Fibroblast of skin of left quadriceps (primary cell): ENCODE measurements at places on chromosomes 4 and X.

GRCh38 chr4:70945452-70946055 lies 43.4 kb downstream of the MOB1B start:
- DNase-seq: no peak

DNA sequence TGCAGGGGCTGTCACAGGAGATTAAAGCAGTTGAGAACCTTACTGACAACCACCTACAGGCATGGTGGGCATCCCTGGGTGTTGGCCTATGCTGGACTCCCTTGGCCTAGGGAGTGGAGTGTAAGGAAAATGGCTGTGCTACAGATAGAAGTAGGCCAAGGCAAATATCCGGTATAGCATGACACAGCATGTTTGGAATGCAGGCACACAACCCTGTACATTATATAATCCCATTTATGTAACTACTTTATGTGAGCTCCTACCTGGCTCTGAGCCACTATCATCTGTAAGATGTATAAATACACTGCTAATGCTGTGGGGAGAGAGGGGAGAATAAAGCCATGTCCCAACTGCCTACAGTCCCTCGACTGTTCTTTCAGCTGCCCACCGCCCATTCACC lies 38.7 kb upstream of the KCTD8 start:
- DNase-seq: no peak

DNA sequence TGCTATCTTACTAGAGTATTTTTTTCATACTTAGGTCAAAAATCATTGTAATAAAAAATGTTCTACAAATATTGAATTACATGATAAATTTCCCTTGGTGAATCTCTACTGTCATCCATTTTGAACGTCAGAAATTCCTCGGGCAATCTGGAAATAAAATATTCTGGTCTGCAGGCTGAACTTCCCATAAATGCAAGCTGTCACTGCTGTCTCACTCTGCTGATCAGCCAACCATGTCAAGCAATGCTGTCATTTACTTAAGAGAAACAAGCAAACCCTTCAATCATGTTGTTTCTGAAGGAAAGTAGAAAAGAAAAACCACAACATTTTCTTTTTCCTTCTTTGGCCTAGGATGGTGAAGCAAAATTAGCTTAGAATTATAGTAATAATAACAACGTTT lies 514.2 kb upstream of the GALNT7 start:
- no peak for DNase-seq

DNA sequence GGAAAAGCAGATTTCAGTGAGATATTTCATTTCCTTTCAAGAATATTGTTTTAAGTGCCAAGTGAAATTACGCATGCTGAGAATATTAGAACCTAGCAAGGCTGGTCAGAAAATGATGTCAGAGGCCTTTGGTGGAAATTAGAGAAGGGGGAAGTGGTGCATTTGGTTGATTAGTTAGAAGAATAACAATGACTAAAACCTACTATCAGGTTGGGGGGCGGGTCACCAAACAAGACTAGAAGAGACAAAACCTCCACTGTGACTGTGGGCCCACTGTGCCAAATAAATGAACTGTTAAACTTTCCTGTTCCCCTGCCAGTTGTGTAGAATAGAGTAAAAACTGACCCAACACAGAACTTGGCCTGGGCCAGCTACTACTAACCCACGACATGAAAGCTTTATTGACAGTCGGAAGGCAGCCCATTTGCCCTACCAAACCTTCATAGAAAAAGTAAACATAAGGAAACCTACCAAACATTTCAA lies 2.9 kb downstream of the RAPGEF2 start:
- no peak for DNase-seq

DNA sequence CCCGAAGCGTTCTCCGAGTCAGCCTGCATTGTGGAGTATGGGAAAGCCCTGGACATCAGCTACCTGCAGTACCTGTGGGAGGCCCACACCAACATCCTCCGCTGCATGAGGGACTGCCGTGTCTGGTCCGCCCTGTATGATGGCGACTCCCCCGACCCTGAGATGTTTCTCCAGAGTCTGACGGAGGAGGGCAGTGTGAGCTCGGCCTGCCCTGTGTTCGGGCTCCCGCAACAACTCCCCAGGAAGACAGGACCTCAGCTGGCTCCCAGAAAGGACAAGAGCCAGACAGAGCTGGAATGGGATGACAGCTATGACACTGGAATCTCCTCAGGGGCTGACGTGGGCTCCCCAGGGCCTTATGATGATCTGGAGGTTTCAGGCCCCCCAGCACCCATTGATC lies 111.3 kb downstream of the GATB start:
- no peak for DNase-seq

DNA sequence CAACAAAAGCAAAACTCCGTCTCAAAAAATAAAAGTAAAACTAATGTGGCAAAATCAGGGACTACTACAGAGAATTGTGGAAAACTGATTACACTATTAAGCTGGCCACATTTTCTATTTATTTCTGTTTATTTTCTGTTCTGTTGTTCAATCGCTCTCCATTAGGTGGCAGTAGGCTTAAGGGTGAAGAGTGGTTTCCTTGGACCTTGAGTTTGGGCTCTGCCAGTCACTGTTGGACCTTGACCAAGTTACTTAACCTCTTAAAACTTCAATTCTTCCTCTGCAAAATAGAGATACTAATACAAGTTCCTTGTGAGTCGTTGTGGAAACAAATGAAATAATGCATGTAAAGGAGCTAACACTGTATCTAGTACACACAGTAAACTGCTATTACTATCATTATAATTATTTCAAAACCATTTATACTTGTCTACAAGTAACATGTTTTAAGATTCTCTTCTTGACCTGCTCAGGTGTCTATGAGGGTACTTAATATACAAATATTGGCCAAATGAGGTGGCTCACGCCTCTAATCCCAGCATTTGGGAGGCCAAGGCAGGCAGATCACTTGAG lies 15.2 kb downstream of the HSD17B11 start:
- DNase-seq: peak; percentile 51

DNA sequence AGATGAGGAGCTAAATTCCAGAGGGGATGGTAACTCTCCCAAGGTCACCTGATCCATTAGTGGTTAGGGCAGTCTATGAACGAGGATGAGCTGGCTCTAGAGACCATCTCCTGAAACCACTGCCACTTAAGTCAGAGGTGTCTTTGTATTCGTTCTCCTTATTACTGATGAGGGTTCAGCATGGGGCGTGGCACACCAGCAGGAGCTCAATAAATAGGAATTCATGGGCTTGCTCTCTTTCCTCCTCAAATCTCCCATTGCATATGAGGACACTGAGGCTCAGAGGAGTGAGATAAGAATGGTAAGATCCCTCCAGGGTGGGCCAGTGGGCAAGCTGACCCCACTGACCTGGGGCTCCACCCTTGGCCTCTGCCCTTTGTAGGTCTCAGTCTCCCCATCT lies 1.7 kb upstream of the GATA1 start:
- no peak for DNase-seq

DNA sequence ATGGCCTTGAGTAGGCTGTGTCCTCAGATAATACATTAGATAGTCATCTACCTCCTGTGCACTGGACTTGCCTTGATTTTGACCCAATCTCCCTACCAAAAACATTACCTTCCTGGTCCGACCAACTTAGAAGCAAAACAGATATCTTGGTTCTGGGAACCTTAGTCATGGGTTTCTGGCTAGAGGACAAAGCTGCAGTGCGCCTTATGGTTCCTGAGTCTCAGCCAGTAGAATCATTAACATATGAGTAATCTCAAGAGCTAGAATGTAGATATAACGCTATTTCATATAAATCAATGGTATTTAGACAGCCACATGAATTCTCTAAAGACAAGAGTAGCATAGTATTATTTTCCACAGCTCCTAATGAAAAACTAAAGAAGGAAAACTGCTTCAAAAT lies 83.1 kb downstream of the GRIA3 start:
- peak; percentile 40 for DNase-seq

DNA sequence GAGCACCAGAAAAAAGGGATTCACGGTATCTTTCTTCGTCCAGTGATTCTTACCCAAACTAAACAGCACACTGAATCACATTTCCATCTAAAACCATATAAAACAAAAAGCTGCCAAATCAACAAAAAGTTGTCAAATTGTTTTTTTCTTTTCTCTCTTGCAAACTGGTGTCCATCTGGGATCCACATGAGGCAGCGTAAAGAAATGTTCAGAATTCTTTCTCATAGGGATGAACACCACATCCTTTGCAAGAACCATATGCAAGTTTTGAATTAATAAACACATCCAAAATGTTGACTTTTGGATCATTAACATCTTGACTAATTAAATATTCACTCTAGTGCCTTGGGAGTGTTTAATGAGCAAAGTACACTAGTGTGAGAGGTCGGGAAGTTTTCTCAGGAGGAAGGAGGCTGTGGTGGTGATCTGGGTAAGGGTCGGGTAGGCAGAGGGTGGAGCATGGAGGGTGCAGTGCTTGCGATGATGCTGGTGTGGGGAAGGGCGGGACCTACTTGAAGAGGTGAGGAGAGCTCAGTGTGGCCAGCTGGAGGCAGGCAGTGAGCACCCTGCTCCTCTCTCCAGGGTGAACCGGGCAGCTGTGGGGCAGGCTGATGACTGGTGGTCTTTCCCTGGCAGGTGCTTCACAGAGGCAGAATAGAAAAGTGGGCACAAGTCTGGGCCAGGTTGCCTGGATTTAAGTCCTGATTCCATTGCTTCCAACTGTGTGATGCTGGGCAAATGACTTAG lies 72.8 kb downstream of the NSUN7 start:
- DNase-seq: no peak

GRCh38 chr4:6701371-6701770 lies 7.7 kb downstream of the S100P start:
- DNase-seq: no peak

- DNase-seq: no peak
Measured at GRCh38 chr4:113760094-113760794, 1.3 kb downstream of the CAMK2D start.

GRCh38 chr4:175720067-175720466 lies 92.0 kb downstream of the GPM6A start:
- no peak for DNase-seq

DNA sequence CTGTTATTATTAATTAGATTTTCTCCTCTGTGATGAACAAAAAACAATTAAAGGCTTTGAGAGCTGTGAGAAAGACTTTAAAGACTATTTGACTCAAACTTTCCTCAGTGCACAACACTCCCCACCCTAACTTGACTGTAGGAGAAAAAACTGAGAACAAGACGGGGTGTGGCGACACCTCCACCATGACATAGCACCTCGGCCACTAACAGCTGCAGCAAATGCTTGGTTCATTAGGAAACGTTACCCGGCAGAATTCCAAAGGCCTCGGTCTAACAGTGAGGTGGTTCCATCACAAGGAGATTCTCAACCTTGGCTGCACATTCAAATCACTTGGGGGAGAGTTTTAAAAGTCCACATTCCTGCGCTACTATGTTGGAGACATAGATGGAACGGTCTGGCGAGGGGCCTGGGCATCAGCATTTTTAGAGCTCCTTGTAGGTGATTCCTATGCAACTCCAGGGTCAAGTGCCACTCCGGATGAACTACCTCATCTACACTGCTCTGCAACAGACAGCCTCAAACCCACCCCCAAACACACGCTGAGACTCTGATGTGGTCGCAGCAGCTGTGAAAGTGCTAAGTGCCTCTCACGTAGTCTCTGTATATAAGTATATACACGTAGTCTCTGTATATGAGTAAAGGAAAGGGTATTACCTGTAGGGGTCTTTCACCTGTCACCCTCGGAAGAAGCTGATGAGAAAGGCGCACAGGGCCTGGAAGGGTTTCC lies 1.0 kb downstream of the FGFBP2 start:
- no peak for DNase-seq

DNA sequence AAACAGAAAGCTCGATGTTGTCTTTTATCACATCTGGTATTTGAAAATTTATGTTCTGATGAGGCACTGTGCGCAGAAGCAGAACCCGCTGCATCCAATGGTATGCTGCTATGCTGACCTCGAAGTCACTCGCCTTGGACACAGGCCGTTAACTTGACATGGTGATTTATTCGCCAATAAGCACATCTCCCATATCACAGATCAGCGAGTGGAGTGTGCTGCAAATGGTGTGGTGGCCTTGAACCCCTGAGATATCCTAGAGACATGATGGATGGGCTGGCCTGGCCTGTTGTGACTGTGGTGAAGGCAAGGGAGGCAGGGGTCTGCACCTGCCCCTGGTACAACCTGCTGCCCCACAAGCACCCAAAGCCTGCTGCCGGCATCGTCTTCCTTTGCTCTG lies 175.4 kb upstream of the FRG1 start:
- DNase-seq: no peak

DNA sequence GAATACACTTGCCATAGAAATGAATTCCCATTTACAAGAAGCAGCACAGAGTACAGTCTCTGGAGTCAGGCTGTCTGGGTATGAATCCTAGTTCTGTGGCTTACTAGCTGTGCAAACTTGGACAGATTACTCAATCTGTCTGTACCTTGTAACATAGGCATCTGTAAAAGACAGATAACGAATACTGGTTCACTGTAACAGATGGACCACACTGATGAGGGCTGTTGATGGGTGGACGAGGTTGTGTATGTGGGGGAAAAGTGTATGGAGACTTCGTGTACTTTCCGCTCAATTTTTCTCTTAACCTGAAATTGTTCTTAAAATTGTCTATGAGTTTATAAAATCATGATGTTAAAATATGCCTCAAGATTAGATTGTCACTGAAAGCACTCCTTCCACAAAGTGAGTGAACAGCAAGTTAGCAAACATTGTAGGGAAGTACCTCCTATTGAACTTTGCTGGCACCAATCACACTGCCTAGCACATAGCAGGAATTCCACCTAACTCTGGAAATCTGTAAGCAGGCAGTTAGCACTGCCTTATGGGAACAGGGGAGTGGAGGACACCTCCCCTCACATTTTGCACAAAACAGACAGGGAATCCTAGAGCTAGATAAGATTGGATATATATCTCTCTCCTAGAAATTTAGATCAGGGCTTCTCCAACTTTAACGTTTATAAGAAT lies 6.5 kb upstream of the EXOSC9 start:
- DNase-seq: no peak

- no peak for DNase-seq
Measured at GRCh38 chrX:150205011-150205410, 158.1 kb upstream of the MAMLD1 start.

DNA sequence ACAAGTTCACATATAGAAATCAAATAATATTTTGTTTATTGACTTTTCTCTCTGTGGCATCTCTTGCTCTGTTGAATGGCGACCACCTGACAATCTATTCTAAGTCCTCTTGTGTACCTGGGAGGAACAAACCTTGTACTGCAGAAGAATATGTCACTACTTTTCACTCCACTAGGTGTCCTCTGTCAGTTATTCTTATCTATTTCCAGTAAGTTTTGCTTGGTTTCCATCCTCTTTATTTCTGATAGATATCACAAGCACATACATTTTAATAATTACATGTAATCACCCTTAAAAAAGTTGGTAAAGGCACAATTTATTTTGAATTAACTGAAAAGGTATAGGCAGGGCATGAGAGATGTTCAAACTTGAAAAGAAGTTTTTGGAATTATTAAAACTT lies 238.4 kb downstream of the SNCA start:
- DNase-seq: no peak

DNA sequence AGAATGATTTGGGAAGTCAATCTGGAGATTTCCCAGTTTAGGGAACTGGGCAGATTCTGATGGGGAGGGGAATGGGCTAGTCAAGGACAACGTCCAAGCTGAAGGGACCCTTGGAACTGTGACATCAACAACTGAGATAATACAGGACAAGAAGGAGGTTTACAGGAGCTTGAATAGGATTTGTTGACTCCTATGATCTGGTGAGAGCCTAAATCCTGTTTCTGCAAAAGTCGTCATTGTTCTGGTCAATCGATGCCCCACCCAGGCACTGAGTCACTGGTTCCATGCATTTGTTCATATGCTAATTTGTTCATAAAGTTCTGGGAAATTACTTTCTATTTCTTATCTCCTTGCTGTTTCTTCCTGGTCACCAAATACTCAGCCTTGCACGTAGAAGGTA lies 15.3 kb upstream of the PDGFRA start:
- DNase-seq: no peak

GRCh38 chr4:118991686-118992085 lies 103.0 kb downstream of the SYNPO2 start:
- no peak for DNase-seq
